ENCODE measurements at places on chromosomes 16 and 17.

GRCh38 chr17:1766382-1767135 lies 4.7 kb downstream of the SERPINF1 start:
- no peak for DNase-seq

DNA sequence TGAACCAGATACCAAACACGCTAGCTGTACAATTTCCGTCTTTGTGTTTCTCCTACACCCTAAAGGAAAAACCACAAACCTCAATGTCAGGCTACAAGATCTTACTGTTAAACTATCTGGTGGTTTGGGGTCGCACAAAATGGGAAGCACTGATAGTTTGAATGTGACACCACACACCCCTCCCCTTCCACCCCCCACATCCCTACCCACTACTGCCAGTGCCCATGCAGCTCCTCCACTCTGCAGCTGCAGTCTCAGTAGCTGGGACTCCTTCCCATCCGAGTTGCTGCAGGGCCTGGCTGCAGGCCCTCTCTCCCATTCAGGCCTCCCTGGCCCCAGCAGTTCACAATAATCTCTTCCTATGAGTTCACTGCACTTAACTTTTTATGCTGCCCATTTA lies 18.4 kb downstream of the TRAP1 start:
- DNase-seq, result no peak

DNA sequence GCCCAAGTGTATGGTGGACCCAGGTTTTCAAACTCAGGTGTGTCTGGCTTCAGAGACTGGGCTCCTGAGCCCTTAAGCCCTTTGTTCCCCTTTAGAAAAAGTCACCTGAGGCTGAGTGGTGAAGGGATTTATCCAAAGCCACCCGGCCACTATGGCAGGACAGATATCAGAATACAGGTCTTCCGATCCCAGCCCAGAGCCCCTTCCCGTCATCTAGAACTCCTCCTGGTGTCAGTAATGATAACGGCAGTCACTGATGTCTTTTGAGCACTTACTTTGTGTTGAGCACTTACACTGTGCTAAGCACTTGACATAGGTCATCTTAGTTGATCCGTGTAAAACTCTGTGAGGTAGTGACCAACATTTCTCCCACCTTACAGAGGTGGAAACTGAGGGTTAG lies 16.6 kb downstream of the NOD2 start:
- DNase-seq, result no peak

DNA sequence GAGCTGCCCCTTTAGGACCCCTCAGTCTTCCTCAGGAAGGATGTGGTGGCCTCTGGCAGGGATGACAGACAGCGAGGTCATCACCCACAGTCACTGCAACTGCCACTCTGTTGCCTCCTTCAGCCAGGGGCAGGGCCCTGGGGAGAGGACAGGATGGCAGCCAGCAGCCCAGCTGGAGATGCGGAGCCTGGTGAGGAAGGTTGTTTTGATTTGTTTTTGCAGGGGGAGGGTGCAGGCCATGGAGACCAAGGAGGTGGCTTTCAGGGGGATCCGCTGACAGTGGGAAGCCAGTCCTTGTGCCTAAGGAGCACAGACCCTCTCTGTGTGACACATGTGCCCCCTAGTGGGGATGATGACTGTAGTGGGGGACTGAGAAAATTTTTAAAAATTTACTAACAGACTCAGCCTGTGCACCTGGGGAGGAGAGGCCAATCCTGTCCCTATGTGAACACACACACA lies 7.4 kb downstream of the PRCD start:
- peak; percentile 64 for DNase-seq

DNA sequence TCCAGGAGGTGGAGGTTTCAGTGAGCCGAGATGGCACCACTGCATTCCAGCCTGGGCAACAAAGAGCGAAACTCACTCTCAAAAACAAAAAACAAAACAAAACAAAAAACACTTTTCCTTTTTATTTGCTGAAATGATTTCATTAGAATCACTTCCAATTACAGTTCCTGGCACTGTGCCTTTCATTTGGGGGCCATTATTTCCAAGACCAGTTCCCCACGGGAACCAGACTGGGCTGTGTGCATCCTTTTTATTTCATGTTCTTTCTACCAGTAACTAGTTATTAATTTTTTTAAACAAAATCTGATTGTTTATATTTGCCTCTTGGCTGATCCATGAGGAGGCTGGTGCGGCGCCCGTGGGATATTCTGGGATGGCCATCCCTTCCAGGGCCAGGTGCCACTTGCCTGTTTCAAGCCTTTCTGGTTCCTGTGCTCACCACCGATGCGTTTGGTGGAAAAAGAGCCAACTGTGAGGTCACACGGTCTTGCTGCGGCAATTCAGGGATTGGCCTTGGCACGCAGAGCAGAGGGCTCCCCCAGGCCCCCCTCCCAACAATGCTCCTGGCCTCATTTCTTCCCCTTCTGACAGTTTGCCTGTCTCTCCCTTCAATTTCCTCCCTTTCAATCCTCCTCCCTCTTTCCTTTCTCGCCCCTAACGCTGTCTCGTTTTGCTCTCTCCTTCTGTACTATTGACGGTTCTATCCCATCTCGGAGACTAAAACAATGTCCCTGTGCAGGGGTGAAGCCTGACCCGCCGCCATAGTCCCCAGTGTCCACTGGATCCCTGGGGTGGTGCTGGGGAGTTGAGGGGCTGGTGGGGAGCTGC lies 13.4 kb downstream of the UBALD1 start:
- DNase-seq, result no peak

DNA sequence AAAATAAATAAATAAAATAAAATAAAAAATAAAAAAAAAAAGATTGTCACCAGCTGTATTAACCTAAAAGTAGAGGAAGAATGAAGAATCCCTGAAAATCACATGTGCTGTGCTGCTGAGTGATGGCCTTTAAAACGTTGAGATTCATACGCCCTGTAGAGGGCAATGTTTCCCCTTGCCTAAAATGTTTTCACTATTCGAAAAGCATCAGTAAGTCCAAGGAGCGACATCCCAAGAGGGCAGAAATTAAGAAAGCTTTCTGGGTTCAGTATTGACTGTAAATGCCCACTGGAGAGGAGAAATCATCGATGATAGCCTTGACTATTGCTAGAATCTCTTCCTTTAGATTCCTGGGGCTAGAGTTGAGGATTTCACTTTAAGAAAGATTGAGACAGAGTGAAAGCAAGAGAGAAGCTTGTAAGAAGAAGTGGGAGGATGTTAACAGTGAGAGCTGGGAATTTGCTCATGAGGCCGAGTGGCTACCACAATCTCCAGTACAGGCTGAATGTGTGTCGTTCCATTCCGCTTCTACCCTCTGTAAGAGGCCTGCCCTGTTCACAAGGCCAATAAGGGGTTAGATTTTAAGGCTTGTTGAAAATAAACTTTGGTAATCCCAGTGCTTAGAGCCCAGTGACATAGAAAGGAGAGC lies 170.8 kb upstream of the FAM20A start:
- DNase-seq, result peak; percentile 58

Data from SW480 (cell line).